Stimulated activated CD4-positive, alpha-beta T cell treated with anti-CD3 and anti-CD28 coated beads, TNF-alpha, amount 100 ng/mL, for 4 hours (primary cell): ENCODE measurements at places on chromosomes 11 and 22.

DNA sequence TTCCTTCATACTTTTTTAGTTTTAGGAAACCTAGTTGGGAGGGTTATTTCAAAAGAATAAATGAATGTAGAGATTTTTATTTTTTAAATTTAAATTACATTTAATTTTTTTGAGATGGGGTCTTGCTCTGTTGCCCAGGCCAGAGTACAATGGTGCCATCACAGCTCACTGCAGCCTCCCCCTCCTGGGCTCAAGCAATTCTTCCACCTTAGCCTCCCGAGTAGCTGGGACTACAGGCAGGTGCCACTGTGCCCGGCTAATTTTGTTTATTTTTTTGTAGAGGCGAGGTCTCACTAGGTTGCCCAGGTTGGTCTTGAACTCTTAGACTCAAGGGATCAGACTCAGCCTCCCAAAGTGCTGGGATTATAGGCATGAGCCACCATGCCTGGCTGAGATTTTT is 32.6 kb downstream of the ZNRF3 start:
- DNase-seq = no peak

DNA sequence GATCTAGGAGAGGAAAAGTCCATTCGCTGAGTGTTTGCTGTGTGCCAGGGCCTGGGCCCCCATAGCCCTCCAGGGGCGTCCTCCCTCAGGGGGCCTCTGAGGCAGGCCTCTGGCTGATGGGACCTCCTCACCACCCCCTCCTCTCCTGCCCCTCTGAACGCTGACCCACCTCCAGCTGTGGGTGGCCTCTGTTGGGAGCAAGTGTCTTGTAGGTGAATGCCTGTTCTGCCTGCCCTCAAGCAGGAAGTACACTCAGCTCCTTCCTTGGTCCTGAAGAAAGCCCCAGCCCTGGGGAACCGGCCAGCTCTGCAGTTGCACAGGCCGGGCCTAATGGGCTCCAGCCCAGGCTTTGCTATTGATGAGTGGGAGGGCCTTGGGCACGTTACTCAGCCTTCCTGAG is 3.5 kb downstream of the MYO7A start:
- DNase-seq = no peak

DNA sequence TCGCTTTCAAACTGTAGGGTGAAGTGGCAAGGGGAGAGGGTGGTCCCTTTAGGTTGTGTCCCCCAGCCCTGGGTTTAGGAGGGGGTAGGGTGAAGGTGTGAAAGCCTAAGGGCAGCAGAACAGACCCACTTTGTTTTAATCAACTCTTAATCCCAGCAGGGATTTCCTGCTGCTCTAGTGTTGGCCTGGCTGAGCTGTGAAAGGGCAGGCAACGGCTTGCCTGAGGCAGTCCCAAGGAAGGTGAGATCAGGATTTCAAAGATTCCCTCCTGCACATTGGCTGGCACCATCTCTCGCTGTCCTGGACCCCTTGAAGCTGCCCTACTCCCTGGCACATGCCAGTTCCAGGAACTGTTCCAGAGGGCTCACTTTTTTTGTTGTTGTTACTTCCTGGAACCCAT is 221.3 kb downstream of the INSC start:
- no peak for DNase-seq

- DNase-seq = no peak
Measured at GRCh38 chr11:122189229-122189628, 73.2 kb upstream of the BLID start.

DNA sequence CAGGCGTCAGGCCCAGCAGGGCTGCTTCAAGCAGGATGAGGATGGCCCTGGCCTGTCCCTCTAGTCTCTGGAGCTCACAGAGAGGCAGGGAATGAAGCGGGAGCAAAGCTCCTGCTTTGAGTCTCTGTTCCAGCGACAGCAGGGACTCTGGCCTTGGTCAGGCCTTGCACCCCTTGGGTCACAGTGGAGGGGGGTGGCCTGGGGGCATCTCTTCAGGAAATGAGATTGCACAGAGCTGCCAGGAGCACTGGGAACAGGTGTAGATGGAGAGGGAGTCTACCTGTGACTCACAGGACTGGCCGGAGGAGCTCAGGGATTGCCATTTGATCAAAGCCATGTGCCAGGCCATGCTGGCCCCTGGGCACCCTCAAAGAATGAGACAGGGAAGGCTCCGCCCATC is 1.6 kb downstream of the ANO1 start:
- no peak for DNase-seq

DNA sequence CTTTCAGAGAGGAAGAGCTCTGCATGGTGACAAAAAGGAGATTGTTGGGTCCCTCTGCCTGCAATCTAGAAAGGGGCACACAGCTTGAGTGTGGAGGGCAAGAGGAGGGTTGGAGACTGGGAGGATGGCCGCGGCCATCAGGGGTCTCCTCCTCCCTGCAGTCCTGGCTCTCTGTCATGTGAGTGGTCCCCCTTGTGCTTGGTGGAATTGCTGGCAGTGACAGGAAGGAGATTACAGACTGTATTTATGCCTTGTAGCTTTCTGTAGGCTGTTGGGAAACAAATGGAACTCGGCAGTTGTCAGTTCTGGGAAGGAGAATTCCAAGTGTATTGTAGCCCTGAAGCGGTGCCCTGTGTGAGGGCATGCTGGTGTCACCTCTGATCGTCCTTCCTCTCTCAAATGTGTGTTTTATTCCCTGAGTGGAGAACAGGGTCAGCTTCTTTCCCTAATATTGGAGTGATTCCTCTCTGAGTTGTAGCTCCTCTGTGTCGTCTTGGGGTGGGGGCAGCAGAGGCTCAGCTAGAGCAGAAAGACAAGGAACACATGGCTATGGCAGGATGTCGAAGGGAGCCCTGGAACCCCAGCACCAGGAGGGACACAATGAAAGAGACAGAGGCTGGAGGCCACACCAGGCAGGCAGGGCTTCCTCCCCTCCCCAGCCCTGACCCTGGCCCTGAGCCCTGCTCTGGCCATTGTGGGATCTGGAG is 163.1 kb downstream of the PKNOX2 start:
- DNase-seq = no peak

DNA sequence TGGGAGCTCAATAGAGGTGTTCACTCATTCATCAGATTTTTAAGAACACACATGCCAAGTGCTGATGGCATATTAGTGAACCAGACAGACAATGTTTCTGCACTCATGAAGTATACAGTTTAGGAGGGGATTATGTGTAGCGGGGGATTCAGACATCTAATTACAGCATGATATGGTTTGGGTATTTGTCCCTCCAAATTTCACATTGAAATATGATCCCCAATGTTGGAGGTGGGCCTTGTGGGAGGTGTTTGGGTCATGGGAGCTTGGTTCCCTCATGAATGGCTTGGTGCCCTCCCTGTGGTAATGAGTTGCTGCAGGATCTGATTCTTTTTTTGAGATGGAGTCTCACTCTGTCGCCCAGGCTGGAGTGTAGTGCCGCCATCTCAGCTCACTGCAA is 8.9 kb upstream of the RAB3IL1 start:
- DNase-seq = no peak

DNA sequence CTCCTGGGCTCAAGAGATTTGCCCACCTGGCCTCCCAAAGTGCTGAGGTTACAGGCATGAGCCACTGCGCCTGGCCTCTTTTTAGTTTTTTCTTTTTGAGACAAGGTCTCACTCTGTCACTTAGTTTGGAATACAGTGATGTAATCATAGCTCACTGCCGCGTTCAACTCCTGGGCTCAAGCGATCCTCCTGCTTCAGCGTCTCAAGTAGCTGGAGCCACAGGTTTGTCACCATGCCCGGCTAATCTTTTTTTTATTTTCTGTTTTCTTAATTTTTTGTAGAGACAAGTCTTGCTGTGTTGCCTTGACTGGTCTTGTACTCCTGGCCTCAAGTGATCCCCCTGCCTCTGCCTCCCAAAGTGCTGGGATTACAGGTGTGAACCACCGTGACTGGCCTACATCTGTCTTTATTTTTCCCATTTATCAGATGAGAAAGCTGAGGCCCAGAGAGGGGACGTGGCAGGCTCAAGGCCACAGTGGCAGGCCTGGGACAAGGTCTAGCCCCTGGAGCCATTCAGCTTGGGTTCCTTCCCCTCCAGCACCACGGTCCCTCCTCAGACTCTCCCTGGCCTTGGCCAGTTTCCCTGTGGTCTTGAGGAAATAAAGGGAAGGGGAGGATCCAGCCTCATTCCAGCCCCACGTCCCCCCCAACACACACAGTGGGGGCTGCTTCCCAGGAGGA is 2.8 kb upstream of the KDELR3 start:
- no peak for DNase-seq

GRCh38 chr11:76361374-76361773 is 19.6 kb downstream of the THAP12 start:
- DNase-seq = no peak

DNA sequence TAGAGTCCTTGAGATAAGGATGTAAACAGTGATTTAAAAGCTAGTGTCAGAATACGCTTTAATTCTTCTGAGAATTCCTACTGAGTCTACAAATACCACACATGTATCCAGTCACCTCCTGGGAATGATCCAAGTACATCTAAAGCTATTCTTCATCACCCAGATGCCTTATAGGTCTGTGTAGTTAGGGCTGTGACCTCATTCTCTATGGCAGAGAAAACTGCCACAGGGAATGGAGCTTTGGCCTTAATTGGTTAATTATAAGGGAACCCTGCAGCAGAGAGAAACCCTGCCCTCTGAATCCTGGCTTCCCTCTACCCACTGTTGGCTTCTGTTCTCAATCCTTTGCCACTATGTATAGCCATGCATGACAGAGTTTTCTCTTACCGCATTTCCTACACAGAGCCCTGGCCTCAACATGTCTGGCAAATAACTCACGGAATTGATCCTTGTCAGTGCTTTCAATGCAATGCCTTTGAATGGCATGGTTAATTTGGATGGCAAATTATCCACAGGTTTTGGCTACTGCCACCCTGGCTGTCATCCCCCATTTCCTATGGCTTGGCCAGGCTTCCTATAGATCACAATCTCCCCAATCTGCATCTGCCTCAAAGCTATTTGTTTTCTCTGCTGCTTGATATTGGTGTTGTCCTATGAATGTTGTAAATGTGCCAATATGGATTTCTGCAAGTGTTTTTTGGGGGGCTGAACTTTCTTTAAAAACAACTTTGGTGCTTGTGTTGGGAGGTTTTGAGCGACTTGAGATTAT is 2.9 kb downstream of the DIXDC1 start:
- DNase-seq = no peak

GRCh38 chr11:57406337-57406904 is 16.0 kb upstream of the PRG2 start:
- DNase-seq = peak; percentile 29

DNA sequence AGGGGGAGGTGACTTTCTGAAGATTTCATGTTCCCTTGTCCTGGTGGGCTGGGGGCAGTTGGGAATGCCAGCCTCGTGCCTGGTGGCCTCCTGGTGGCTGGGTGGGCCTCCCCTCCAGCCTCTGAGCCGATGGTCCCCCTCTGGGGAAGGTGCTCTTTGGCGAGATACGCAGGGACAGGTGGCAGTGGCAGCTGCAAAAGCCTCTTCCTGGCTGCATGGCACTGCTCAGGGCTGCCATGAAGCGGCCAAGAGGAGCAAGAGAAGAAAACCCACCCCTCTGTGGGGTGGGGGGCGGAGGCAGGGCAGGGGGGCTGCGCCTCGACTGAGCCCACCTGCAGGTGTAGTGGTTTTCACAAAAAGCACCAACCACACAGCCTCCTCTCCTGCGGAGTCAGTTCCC is 61.8 kb upstream of the PHF21B start:
- DNase-seq = no peak

DNA sequence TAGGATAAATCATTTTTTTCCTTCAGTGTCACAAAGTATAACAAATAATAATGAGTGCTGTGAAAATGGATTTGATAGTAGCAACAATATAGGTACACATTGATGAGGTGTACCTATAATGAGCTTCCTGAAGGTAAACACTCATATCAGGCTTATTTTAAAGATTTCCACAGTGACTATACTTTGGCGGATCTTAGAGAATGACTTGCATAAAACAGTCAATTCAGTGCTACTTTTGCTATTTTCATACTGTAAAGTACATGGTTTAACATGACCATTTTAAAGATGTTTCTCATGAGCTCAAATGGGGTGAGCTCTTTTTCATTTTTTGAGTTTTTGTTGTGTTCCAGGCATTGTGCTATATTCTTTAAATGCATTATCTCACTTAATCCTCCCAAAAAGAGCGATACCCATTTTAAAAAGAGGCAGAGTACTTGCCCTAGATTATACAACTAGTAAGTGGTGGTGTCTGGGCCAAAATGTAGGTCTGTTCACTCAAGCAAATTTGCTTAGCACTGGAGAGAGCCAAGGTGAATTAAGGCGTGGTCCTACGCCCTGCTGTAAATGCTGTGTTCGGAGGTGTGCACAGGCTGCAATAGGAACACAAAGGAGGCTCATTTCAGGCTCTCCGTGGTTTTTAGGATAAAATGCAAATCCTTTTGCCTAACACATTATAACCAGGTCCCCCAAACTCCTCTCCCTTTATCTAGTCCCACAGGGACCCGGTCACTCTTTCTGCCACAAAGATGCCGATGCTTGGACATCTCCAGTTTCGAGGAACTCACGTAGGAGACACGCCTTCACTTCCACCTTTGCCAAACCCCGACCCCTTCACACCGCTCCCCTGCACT is 617 bp upstream of the ALKBH3 start:
- DNase-seq = no peak

DNA sequence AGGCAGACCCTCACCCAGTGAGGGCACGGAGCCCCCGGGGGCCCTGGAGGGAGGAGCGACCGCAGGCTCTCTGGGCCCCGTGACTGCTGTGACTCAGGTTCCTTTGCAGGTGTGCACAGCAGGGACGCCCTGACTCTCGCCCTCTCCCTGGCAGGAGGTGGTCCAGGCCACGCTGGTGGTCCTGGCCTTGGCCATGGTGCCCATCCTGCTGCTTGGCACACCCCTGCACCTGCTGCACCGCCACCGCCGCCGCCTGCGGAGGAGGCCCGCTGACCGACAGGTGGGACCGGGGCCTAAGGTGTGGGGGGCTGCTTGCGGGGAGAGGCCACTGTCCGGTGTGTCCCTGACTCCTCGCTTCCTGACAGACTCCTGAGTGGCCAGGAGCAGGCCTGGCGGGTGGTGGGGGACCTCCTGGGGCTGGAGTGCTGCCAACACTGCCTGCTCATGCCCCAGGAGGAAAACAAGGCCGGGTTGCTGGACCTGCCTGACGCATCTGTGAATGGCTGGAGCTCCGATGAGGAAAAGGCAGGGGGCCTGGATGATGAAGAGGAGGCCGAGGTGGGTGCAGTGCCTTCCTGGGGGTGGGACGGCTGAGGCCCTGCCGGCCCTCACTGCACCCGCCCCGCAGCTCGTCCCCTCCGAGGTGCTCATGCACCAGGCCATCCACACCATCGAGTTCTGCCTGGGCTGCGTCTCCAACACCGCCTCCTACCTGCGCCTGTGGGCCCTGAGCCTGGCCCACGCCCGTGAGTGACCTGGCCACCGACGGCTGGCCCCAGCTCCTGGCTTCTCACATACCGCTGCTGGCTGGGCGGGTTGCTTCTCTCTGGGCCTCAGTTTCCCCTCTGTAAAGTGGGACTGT is 10.9 kb downstream of the TCIRG1 start:
- no peak for DNase-seq

DNA sequence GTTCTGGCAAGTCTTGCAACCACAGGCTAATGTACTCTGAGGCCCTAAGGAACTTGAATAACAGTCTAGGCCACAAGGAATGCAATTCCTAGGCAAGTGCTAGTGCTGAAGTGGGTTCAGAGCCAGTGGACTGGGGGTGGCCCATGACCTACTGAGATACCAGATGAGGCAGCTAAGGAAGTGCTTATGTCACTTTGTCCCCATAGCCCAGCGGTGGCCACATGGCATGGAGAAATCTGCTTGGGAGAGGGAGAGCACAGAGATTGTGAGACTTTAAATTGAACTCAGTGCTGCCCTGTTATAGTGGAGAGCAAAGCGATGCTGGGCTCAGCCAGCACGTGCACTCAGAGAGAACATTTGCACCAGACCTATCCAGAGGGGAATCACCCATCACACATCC is 629.5 kb downstream of the JRKL start:
- no peak for DNase-seq
